Kasumi-1 (cell line): ENCODE measurements at places on chromosomes 4 and X.
A peak's percentile ranks its signal among the peaks of the same experiment; 100 is the strongest.

GRCh38 chr4:166064721-166065120 lies 191.7 kb downstream of the TLL1 start:
- no peak for DNase-seq

DNA sequence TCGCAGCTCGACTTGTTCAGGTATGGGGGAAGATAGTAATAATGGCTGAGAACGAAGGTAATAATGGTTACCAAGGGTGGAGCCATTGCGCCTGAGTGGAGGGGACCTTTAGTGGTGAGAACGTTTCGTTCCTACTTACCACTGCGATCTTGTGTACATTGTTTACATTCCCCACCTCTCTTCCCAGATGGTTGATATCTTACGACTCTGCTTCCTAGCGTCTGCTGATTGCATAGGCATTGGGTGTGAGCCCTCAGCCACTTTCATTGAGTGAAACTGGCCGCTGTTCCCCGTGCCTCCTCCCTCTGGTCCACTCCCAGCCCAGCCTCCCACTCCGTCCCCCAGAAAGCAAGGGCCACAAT lies 850 bp downstream of the IGBP1 start:
- DNase-seq, result no peak

DNA sequence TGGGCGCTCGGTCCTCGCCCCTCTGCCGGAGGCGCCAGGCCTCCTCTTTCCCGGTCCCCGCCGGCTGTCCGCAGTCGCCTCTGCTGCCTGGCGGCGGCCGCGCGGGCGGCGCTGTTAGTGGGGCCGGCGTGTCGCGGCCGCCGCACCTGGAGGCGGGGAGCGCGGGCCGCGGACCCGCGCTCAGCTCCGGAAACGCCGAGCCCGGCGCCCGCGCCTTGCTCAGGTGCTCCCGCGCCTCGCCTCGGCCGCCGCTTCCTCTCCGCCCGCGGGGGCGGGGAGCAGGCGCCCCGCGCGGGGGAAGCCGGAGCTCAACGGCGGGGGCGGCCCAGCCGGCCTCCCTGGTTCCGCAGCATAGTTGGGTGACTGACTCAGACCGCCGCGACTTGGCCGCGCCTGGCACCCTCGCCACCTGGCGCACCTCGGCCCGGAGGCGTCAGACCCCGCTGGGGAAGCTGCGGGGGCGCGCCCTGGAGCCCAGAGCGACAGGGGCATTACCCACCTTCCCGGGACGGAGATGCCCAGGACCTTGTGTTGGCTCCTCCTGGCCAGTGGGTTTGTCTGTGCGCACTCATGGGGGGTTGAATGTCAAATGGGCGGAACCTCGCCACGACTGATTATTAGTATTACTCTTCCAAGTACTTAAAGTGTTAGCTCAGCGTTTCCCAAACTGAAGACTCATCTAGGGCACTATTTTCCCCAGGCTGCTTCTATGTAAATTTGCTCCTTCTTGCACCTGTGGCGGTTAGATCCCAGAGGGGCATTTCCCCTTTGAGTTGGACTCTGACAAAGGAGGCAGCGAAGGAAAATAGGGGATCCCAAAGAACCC lies at the start of gene ARAP2:
TSS of gene ARAP2 (minus strand) at position 258 of the 826 bp plus-strand sequence. CDS start 15,028 bp downstream, outside the sequence.
- peak; percentile 60 for DNase-seq

DNA sequence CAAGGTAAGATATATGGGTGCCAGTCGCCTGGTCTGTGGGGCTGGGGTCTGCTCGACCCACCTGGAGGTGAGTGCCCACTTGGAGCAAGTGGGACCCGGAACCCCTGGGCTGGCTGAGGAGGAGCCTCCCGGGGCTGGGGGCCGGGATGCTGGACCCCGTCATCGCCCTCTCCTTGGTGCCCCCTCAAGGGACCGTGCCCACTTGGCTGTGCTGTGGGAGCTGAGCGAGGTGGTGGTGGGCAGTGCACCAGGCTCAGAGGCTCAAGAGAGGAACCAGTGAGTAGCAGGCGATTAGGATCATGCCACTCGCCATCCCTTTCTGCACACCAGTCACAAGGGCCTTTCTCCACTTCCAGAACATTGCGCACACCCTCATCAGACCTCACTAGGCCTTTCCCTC lies 203.8 kb upstream of the PSAPL1 start:
- no peak for DNase-seq

DNA sequence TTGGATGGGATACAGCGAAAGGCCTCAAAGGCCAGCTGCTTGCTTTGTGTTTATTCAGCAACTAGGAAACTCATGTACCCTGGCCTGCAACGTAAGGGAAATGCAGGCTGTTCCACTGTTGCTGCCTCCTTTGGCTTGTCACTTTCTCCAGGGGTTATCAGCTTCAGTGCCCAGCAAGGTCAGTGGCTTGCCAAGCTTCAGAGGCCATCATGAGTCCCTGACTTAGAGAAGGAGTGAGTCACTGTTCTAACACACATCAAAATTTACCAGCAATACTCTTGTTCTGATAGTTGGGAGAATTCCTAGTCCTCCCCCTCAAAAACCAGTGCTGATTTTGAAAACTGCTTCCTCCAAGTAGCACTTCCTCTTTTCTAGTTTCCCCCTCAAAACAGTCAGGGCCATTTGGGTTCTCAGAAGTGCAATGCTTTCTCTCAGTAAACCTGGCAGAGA lies 250.8 kb downstream of the ARHGAP24 start:
- DNase-seq, result peak; percentile 96

- DNase-seq, result no peak
Measured at GRCh38 chrX:152892499-152892898, 5.4 kb upstream of the ZNF185 start.

DNA sequence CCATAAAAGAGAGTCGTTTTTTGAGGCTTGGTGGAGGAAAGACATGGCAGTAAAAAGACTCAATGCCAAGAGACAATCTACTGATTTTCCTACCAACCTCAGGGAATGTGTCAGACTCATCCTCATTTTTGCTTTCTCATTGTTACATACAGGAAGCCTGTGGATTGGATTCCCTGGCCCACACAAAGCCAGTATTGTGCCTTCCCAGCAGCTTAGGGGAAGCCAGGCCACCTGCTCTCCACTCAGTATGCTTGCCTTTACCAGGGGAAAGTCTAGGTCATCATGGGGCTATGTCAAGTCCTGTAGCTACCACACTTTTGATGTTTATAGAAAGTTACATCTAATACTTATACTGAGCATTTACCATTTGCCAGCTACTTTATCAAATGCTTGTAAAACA lies 11.0 kb downstream of the BMX start:
- DNase-seq, result no peak

DNA sequence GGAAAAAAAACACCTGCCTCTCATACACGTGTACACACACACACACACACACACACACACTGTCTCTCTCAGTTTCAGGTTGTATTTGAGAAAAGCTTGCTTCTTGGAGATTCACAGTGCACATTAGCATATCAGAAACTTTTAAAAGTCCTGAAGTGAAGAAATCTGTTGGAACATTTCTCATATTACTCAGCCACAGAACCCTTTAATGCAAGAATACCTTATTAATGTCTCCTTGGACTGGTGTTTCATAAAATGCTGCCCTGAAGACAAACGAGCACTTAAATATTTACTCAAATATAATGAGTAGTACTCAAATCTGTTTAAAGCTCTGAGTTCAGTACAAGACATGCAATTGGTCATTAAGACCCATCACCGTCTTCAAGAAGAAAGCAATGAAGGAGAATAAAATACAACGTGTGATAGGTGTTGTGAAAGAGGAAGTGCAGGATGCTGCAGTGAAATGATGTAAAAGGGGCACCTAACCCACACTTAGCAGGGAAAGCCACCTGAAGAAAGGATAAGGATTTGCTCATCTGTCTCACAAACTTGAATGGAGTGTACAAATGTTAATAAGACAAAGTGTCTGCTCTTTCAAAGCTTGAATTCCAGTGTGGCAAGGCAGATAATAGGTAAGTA lies 57.0 kb downstream of the DCLK2 start:
- DNase-seq, result no peak

DNA sequence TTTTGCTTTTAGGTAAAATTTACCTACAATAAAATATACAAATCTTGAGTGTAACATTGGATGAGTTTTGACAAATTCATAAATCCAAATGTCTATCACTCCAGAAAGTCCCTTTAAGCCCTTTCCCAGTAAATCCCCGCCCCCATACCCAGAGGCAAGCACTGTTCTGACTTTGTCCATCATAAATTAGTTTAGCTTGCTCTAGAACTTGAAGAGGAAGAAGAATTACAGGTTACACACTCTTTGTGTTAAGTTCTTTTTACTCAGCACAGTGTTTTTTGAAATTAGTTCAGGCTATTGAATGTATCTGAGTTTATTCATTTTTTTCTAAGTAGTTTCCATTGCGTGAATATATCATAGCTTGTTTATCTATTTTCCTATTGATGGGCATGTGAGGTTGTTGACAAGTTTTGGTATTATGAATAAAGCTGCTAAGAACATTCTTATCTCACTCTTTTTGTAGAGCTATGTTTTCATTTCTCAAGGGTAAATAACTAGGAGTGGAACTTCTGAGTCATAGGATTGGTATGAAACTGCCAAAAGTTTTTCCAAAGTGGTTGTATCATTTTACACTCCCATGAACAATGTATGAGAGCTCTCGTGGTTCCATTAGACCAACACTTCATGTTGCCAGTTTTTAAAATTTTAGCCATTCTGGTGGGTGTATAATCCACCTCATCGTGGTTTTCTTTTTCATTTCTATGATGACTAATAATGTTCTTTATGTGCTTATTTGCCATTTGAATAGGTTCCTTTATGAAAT lies 22.4 kb upstream of the HPSE start:
- DNase-seq, result no peak

- DNase-seq, result no peak
Measured at GRCh38 chr4:107951551-107951950, 20.2 kb downstream of the CYP2U1 start.

- no peak for DNase-seq
Measured at GRCh38 chrX:24985120-24985519, 30.6 kb downstream of the ARX start.

- no peak for DNase-seq
Measured at GRCh38 chr4:131001371-131001770, 1905.4 kb downstream of the C4orf33 start.

- no peak for DNase-seq
Measured at GRCh38 chr4:186651624-186652023, 72.0 kb downstream of the FAT1 start.

GRCh38 chrX:14355556-14355955 lies 173.8 kb upstream of the GLRA2 start:
- DNase-seq, result no peak

- no peak for DNase-seq
Measured at GRCh38 chr4:24434241-24434640, 150.1 kb downstream of the DHX15 start.

DNA sequence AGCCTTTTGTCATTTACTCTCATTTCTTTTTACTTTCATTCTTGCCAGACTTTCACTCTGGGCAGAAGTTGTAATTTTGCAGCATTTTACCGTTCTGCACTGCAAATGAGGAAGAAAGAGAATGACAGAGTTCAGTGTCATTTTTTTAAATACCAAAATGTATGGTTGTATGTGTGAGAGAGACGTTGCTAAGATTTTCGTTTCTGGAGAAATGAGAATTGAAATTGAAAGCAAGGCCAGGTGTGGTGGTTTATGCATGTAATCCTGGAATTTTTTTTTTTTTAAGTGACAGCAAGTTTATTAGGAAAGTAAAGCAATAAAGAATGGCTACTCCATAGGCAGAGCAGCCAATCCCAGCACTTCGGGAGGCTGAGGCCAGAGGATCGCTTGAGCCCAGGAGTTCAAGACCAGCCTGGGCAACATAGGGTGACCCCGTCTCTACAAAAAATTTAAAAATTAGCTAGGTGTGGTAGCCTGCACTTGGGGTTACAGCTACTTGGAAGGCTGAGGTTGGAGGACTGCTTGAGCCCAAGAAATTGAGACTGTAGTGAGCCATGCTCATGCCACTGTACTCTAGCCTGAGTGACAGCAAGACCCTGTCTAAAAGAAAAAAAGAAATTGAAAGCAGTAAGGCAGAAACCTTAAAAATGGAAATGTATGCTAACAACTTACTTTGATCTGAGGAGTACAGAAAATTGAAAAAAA lies 12.9 kb downstream of the DCK start:
- DNase-seq, result no peak

GRCh38 chrX:23864742-23865326 lies 42.9 kb downstream of the APOO start:
- no peak for DNase-seq

- peak; percentile 29 for DNase-seq
Measured at GRCh38 chr4:121951521-121952110, at the start of gene TRPC3. Gene TRPC3 (minus strand): TSS chr4:121952060. CDS start chr4:121951680, 380 bp downstream.

- DNase-seq, result no peak
Measured at GRCh38 chr4:89889289-89889688, 5.4 kb upstream of the MMRN1 start.

DNA sequence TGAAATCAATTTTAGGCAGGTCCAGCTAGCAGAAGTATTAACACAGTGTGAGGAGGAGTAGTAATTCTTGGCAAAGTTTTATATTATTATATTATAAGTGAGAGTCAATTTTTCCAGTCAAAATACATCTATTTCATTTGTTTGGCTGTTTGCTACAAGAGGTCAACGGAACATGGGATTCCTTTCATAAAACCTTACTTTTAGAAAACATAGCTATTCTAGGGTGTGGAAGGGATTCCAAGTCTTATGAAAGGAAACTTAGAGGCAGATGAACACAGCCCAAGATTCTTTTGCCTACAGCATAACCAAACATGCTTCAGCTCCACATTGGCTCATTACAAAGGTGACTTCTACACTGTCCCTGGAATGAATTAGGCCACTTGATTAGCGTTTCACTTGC lies 29.9 kb upstream of the PCDH19 start:
- no peak for DNase-seq

- no peak for DNase-seq
Measured at GRCh38 chr4:186900232-186900900, 176.7 kb upstream of the FAT1 start.

DNA sequence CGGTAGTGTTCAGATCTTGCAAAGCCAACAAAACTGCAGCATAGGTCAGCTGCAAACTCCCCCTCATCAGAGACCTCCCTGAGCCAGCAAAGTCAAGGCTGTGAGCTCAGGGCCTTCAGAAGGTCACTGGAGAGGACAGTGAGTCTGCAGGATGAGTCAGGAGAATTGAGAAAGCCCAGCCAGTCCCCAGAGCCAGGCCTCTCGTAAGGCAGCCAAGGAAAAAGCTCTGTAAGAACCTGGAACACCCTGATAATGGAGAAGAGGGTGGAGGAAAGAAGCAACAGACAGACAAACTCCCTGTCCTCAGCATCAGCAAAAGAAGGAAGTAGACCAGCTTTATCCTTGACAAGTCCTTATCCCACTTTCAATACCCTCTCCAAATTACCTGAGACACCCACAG lies 33.0 kb downstream of the GRIA3 start:
- DNase-seq, result no peak

DNA sequence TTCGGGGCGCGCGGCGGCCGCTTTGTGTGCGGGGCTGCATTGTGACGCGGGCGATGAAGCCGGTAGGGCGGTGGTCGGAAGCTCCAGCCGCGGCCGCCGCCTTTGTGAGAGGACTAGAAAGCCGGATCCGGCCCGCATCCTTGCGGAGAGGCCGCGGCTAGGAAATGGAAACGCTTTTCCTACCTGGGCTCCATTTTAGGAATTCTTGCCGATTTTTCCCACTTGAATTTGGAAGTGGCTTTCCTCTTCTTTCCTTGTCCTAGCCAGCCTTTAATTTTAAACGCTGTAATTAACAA lies 708 bp downstream of the TMSB4X start:
- DNase-seq, result no peak

GRCh38 chr4:26909369-26909768 lies 48.7 kb downstream of the STIM2 start:
- DNase-seq, result no peak

GRCh38 chr4:107616838-107617389 lies 103.1 kb downstream of the PAPSS1 start:
- no peak for DNase-seq
